Putamen (tissue), 1 donor: ENCODE measurements at places on chromosomes 4 and X.

- no peak for DNase-seq
Measured at GRCh38 chrX:55490974-55491373, 1.3 kb upstream of the USP51 start.

DNA sequence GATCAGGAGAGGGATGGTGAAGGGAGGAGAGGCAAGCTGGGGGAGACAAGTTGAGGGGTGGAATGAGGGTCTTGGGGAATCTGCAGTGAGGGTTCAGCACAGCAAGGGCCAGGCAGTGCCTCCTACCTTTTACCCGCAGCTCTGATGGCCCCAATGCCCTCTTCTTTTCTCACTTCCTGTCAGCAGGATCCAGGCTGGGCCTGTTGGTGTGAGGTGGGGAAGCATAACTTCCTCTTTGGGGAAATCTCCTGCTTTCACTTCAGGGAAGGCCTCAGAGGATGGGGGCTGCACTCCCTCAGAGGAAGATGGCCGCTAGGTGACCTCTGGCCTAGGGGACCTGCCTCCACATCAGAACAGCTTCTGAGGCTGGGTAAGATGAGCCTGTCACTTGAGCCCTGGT, 36.5 kb downstream of the EFNB1 start:
- DNase-seq, result no peak

GRCh38 chrX:24799565-24799964, 105.8 kb downstream of the POLA1 start:
- no peak for DNase-seq

DNA sequence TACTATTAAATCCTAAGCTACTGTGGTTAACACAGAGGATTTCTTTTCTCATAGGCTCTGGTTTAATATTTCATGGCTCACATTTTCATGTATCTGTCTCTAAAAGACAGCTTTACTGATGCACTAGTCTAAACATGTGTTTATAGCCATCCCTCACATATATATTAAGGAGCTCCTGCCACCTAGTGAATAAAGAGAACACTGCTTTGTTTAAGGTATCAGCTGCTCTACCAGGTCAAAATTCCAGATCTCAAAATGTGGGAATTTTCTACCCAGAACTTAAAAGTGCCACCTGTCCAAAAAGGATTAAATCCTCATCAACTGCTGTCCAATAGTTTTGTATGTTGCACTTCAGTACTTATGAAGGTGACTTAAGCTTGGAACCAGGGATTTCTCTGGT, 188.5 kb upstream of the TEX13C start:
- DNase-seq, result no peak

DNA sequence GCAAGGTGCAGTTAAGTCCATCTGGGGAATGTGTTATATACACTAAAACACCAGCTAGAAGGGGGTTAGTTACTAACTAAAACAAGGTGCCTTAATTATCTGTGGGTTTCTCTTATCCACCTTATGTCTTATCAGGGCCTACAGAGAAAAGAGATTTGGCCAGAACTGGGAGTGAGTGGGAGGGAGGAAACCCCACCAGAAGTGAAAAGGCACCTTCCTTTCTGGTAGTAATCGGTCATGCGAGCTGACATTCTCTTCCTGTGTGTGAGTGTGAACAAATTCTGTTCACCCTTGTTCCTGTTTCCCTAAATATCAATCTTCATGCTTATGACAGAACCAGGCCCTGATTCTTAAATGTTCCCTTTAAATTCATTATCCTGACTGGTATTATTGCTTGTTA, 43.5 kb downstream of the SRPX2 start:
- DNase-seq, result no peak

DNA sequence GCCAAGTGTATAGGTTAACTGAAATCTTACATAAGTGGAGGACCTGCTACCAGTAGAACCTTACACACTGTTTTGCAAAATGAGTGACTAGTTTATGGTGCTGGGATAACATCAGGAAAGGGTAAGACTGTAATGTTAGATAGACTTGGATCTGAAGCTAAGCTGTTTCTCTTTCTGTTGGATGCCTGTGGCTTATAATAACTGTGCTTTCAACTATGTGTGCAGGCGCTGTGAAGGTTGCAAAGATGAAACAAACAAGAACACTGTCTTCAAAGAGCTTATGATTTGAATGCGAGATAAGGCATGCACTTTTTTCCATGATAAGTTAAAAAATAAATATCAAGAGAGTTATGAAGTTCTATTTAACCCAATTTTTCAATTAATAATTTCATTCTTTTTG, 34.5 kb upstream of the LCORL start:
- peak; percentile 2 for DNase-seq

DNA sequence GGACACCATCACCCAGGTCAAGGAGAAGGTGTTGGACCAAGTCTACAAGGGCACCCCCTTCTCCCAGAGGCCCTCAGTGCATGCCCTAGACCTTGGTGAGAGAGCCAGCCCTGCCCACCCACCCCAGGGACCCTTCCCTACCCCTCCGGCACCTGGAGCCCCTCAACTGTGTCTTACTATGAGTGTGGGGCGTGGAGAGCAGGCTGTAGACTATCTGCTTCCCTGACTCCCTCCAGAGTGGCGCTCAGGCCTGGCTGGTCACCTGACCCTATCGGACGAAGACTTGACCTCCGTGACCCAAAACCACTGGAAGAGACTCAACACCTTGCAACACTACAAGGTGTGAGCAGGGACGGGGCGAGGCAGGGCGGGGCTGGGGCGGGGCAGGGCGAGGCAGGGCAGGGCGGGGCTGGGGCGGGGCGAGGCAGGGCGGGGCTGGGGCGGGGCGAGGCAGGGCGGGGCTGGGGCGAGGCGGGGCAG, 4.7 kb upstream of the SRPK3 start:
- no peak for DNase-seq

DNA sequence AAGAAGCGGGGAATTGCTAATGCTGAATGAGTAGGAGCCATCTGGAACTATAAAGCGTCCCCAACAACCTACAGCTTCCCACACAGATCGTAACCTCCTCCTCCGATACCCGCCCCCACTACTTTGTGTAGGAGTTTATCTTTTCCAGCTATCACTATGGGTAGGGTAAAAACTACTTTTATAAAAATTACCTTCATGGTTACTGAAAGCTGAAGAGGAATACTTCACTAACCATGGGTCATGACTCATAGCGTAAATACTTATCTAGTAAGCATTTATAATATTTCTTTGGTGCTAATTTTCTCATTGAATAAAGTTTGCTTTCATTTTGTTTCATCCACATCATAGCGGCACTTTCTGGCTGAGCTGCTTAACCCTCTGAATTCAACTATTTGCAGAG, 79.4 kb upstream of the TNIP3 start:
- DNase-seq, result no peak

DNA sequence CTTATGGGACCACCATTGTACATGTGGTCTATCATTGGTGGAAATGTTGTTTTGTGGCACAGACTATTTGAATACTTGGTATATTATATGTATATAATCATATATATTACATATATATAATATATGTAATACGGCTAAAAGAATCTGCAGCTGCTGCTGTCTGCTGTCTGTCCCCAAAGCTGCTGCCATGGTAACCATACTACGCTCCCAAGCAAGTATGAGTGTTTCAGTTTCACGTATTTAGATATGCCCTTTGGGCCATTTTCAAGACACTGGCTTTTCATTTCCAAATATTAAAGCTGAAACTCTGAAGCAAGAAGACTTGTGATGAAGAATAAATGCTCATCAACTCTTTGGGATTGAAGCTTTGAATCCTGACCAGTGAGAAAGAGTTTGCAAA, 42.0 kb upstream of the ARSJ start:
- DNase-seq, result no peak

DNA sequence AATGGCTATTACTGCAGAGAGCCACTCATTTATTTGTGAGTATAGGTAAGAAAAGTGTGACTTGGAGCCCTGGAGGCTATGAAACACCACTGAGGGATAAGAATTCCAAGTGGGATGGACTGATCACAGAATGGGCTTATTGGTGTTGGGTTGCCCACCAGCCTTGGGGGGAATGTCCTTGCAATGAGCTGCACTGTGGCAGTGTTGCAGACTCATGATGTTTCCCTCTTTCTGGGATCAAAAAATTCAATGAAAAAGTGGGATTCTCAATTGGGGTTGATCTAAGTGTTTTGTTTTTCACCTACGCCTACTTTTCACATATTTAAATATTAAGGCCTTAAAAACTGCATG, 1024.5 kb upstream of the PCDH10 start:
- no peak for DNase-seq

- no peak for DNase-seq
Measured at GRCh38 chr4:12221031-12221430, 792.3 kb upstream of the HS3ST1 start.

- DNase-seq, result no peak
Measured at GRCh38 chr4:88341227-88342192, 37.1 kb upstream of the HERC6 start.

DNA sequence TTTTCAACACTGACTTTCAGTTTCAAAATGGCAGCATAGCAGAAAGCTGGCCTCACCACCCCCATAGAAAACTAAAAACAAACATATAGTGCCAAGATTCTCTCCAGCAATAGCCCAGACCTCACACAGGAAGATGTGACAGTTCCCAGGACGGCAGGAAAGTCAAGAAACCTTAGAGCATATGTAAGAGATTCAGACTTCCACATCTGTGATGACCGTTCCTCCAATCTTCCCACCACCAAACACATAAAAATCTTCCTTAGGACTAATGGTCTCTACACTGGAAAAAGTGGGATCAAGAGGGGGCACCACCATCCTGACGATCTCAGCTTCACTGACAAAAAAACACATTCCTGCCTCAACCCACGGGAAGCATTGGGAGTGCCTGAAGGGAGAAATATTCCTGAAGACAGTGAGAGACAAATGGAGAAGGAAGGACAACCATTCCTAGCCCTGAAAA, 134.1 kb upstream of the CPXCR1 start:
- DNase-seq, result no peak

DNA sequence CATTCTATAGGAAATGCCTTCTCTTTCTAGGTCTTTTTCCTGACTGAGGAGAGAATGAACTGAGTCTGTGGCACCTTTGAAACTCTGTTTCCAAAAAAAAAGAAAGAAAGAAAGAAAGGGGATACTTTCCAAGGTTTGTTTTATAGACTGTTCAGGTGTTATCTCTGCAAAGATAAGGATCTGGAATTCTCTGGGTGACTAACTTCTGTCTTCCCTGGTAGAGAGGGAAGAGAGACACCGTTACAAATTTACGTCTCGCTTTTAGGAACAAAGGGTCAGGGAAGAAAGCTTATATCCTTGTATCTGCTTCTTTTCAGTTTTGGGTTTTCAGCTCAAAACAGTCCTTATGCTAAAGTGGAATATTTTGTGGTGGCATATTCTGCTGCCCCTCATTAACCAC, 314.1 kb downstream of the RAPGEF2 start:
- no peak for DNase-seq

- no peak for DNase-seq
Measured at GRCh38 chrX:3659761-3660160, 53.7 kb downstream of the PRKX start.

- no peak for DNase-seq
Measured at GRCh38 chr4:65624651-65625050, 45.6 kb downstream of the EPHA5 start.

- no peak for DNase-seq
Measured at GRCh38 chr4:7214359-7214758, 22.0 kb downstream of the SORCS2 start.

- DNase-seq, result no peak
Measured at GRCh38 chrX:29926659-29927058, 288.7 kb upstream of the MAGEB2 start.

DNA sequence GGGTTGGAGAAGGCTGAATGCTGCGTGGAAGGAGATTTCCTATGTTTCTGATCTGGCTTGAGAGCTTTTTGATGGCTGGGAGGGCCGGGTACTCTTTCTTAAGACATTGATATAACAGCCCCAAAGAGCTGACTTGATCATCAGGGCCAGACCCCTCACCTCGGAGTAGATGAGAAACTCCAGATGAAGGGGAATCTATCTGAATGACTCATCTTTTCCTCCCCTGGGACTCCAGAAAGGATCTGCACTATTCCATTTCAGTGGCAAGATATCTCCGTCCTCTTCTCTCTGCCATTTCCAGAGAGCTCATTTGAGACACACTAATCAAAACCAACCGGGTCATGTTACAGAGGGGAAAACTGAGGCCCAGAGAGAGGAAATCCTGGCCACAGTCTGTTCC, 92.9 kb upstream of the MSX1 start:
- DNase-seq, result no peak

GRCh38 chrX:42823443-42823842, 45.5 kb upstream of the PPP1R2C start:
- DNase-seq, result no peak

DNA sequence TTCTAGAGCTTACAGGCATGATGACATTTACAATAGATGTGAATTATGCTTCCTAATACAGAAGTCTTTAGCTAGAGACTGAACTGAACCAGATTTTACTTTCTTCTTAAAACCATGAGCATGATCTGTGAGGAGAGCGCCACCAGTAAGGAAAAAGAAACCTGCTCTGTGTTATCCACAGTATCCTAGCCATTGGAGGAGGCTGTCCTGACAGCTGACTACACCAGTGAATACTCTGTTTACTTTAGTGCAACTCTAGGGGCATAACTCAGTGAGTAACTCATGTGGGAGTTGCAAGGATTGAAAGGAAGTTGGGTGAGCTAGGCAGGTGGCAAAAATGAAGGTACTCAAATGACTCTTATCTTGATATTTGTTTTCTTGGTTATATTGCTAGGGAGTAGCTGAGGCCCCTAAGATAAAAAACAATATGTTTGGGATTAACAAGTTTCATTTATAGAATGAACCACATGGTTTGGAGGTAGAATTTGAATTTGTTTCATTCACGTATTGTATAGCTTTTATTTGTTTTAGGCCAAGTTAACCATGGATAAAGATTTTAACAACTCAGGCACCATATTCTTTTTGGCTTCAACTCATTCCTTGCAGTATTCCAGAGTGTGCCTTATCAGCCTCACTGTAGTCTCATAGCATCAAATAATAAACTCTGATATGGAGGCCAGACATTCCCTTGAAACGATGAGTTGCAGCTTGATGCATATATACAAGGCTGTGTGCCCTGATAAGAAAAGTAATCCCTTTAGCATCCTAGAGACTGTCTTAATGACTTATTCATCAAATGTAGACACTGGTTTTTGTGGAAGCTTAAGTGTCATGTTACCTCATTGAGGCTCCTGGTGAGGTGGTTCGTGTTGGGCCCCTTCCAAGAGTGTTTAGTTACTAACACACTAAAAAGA, 2.5 kb downstream of the BMP3 start:
- no peak for DNase-seq

DNA sequence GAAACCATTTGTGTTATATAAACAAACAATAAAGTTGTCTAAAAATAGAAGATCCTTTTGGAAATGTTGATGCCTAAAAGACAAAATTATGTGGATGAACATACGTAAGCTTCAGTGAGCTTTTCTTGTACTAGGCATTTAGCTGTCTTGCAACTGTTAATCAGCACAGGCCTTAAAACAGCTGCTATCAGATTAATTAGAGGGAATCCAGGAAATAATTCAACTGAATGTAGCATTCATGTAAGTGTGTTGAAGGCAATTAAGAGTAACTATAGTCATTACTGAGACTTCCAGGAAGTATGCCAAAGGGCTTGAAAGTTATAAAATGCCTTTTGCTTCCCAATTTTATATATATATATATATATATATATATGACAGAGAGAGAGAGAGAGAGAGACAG, 248.7 kb downstream of the IL1RAPL1 start:
- DNase-seq, result no peak

GRCh38 chrX:54994668-54995351, 822 bp upstream of the PFKFB1 start:
- no peak for DNase-seq
